Hypothalamus (tissue), 51 donors: ENCODE measurements at places on chromosomes 11 and 22.

- DNase-seq: no peak
Observed at GRCh38 chr22:46561435-46561905, 24.1 kb upstream of the CELSR1 start.

DNA sequence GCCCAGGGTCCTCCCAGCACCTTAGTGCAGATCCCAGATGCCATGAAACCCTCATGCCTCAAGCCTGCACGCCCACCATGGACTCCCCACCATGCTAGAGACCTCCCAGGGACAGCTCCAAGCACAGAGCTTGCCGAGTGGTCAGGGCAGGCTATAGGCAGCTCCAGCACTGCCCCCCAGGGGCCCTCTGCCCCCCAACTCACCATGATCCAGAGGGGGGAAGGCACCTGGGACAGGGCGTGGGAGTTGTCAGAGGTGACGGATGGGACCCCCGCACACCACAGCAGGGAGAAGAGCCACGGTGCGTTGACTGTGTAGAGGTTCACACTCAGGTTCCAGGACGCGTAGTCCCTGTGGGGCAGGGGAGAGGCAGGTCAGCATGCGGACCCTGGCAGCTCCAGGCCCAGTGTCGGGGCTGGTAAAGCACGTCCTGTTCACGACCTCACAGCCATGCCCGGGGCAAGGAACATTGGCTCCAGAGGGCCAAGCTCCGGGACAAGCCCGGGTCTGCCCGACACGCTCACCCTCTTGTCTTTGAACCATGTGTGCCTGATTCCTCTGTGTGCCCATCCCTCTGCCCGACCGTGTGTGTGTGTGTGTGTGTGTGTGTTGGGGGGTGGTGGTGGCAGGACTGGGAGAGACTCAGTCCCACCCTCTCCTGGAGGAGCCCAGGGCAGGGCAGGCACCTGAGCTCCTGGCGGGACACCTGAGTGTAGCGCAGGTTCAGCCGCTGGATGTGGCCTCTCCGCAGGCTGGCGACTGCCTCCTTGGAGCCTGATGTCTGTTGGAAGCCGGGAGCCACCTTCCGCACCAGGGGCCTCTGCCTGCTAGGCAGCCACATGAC is 8.2 kb upstream of the KLHL35 start:
- no peak for DNase-seq

DNA sequence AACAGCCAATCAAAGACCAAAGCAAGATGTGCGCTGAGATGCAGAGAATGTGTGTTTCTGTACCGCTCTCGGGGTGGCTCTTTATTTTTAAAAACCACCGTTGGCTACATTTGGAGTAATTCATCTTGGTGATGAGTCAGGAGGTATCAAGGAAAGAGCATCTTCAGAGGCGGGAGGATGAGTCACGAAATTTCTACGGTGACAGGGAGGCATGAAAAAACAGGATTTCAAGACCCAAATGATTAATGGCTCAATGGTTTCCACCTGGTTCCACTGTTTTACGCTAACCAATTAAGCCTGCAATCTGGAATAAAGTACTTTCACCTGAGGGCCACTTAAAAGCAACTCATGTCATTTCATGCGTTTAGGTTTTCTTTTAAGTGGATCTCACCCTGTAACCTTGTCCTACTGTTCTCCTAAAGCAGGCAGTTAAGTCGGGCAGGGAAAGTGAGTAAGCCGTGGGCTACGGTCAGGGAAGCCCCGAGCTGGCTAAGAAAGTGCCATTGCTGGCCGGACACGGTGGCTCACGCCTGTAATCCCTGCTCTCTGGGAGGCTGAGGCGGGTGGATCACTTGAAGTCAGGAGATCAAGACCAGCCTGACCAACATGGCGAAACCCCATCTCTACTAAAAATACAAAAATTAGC is 74.6 kb downstream of the CELSR1 start:
- DNase-seq: no peak

DNA sequence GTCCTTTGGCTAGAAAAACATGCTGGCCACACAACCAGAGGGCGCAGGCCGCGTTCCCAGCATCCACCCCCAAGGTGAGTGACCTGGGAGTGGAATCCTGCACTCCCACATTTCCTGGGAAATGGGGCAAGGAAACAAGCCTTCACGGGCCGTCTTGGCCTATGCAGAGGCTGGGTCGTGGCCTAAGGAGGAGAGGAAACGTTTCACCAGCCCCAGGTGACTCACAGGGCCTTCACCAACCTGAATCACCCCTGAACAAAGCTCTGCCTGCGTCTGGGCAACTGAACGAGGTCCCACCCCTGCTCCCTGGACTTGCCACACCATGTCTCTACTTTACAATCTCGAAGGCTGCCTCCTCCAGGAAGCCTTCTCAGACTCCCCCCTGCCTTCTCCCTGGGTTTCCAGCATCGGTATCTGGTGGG is 13.2 kb downstream of the MYH9 start:
- no peak for DNase-seq

GRCh38 chr11:8803973-8804372 is 107.0 kb upstream of the AKIP1 start:
- no peak for DNase-seq

GRCh38 chr11:111400595-111400994 is 21.5 kb upstream of the POU2AF1 start:
- no peak for DNase-seq

- DNase-seq: no peak
Observed at GRCh38 chr11:83056204-83056603, 15.5 kb downstream of the RAB30 start.

- no peak for DNase-seq
Observed at GRCh38 chr11:16280256-16280682, 76.1 kb downstream of the SOX6 start.
